ENCODE measurements at places on chromosomes 2 and 18.

DNA sequence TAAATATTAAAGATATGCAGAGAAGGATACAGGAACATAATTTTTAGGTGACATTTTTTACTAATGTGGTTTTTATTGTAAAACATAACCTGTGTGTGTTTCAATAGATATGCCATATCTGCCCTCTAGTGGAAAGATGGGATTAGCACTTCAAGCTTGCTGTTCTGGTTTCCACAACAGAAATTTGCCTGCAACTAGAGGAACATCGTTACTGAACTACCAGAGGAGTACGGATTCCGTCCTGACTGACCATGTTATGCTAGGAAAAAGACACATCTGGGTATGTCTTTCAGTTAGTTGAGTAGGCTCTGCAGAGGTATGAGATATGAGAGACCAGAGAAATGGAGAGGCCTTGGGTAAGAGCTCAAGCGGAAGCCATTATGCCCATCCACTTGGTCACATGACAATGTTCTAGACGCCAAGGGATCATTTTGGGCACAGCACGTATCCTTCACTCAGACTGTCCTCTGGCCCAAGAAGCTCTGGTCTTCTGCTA is 104.9 kb downstream of the MBD2 start:
- DNase-seq, result peak; percentile 58

DNA sequence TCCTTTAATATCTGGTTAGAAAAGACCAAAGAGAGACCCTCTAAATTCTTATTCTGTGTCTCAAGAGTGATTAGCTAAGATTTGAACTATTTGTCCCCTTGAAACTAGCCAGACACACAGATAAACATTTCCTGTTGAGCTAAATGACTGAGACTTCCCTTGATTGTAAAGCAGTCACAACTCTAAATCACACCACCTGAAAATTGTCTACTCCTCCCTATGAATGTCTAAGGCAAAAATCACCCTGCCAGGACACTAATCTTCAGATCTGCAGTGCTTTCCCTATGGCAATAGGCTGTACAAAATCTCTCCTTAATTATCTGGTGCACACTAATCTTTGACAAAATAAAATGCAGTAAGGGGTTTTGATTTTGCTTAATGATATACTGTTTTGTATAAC is 200.5 kb upstream of the GULP1 start:
- DNase-seq, result no peak

DNA sequence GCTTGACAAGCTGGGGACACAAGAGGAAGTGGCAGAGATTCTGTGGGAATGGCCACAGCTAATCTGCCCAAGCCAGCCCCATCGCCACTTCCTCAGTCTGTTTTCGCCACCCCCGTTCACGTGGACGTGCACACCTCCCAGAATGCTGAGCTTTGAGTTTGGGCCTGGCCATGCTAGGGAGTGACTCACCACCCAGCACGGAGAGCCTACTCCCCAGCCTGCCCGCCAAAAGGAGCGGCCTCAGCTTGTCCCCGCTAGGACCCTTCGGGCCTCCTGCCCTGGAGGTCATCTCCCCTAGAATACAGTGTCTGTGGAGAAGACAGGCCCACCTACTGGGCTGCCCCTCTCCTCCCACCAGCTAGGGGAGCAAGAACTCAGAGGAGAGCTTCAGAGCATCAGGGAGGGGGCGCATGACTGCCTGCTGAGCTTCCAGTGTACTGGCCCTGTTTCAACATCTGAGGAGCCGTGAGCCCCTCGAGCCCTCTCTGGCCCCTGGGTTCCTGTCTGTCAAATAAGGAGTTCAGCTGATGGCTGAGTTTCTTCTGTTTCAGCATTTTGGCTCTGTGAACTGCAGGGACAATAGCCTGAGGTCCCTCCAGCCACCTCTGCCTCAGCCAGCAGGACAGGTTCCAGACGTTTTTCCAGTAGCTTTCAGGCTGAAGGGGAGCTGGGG is 5.1 kb downstream of the SLC35F6 start:
- peak; percentile 71 for DNase-seq

- no peak for DNase-seq
These were observed 5.1 kb upstream of the PTPRM start for GRCh38 chr18:7561909-7562460.

DNA sequence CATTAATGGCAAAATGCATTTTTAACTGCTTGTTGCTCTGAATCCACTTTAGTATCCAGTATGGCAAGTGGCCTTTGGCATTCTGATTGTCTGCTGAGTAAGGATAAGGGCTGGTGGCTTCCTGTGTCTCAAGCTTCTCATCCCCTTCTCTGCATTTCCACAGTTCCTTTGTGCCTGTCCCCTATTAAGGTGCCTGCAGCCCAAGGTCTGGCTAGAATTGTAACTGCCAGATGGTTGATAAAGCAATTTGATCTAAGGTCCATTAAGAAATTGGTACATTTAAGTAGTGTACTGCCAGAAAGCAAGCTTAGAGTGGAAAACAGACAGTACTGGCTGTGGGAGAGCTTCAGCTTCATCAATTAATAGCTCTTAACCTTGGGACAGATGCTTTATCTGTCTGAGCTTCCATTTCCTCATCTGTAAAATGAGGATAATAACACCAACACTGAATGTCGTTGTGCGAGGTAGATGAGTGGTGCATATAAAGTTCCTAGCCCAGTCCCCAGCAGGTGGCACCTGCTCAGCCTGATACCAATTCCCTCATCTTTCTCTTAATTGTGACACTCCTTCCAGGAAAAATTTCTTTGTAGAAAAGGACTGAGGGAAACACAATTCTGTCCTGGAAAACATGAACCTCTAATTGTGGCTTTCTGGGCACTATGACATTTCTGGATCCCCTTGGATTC is 570.6 kb upstream of the GCFC2 start:
- DNase-seq, result peak; percentile 19

DNA sequence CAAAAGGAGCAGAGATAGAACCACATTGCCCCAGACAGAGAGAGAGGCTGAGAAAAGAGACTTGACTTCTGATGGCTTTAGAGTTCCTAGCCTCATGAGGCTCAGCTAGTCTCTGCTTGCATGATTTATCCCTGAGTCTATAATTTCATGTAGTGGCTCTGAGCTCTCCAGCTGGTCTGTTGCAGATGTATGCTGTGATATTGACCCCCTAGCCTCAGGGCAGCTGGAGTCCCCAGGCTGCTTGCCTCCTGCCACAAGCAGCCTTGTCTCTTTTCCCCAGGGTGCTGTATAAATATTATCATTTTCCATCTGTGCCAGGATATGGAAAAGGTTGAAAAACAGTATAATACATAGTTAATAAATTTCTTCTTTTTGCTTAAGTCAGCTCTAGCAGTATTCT is 467.6 kb upstream of the CWC22 start:
- DNase-seq, result no peak

DNA sequence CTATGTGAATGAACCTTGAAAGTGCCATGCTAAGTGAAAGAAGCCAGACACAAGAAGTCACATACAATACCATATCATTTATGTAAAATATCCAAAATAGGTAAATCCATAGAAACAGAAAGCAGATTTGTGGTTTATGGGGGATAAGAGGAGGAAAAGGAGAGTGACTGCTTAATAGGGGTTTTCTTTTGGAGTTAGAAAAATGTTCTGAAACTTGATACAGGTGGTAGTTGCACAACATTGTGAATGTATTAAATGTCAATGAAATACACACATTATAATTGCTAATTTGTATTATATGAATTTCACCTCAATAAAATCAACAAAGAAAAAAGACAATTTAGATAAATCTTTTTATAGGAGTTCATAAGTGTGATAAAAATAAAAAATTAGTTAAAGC is 37.1 kb downstream of the MEMO1 start:
- DNase-seq, result no peak

- DNase-seq, result no peak
These were observed 7.4 kb upstream of the ERICH2 start for GRCh38 chr2:170762760-170763159.
